ENCODE measurements at places on chromosomes 6 and 20.

- DNase-seq, result no peak
These were observed 33.0 kb downstream of the MRAP2 start for GRCh38 chr6:84066536-84066935.

DNA sequence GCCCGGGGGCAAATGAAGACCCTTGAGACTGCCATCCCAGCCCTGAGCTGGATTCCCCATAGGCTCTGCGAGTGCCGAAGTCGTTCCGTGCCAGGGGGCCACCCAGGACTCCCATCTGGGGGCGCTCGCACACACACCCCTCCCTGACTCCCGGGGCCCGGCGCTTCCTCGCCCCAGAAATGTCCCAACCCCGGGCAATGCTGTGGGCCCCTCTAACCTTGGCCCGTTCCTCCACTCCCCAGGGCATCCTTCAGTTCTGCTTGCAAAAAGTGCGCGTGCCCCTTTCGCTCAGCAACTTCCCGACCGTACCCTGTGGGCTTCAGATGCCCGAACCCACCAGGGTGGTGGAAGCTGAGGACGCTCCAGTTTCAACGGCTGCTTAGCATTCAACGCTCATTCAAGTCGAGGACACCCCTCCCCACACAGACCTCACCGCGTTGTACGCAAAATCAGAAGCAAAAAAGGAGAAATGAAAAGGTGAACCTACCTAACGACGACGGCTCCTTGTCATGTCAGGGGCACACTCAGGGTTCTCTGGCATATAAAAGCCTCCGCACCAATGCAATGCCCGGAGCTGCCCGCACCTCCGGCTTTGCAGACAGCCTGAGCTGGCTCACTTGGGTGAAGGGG, 25.3 kb downstream of the RIPOR2 start:
- DNase-seq, result peak; percentile 88

GRCh38 chr6:37569743-37570481, 70.2 kb upstream of the CCDC167 start:
- no peak for DNase-seq

- DNase-seq, result no peak
These were observed 955 bp upstream of the SLC26A8 start for GRCh38 chr6:36025260-36025931.

- no peak for DNase-seq
These were observed 23.5 kb downstream of the MCM8 start for GRCh38 chr20:5973971-5974370.

DNA sequence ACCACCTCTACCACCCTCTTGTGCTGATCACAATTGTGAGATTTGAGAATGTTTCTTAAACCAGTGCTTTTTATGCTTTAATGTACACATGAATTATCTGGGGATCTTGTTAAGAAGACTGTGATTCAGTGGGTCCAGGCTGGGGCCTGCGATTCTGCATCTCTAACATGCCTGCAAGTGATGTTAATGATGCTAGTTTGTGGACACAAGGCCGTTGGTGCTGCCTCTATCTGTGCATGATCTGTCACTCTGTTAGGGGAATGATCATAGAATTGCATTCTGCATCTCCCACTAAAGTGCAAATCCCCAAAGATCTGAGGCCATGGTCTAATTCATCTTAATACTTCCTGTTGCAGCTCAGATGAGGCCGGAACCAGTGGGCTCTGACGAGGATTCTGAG, 746.5 kb downstream of the PTPRT start:
- DNase-seq, result peak; percentile 25

GRCh38 chr6:99165838-99166237, 183.6 kb downstream of the FAXC start:
- no peak for DNase-seq

DNA sequence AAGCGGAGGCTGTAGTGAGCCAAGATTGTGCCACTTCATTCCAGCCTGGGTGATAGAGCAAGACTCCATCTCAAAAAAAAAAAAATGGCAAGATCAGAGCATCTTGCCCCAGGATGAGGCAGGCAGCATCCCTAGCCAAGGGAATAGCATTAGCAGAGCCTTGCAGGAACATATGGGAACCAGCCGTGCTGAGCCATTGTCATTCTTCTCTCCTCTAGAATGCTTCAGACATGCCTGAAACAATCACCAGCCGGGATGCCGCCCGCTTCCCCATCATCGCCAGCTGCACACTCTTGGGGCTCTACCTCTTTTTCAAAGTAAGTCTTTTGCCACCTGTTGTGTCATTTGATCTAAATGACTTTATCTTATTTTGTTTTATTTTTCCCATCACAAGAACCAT, 13.0 kb downstream of the HM13 start:
- DNase-seq, result no peak
